ENCODE measurements at places on chromosomes 3 and 15. TPM values are rescaled to one million over a fixed set of nuclear protein-coding genes. Genes with fewer than 3 reads are reported as not detected.

GRCh38 chr3:16084887-16085286 lies 89.6 kb upstream of the GALNT15 start:
- no peak overlapping the region for H3K27ac ChIP-seq
- DNase-seq, result no peak
- no peaks in the 10 kb centered on the region for H3K27me3 ChIP-seq
- H3K4me3 ChIP-seq, result no peak overlapping the region

The MNS1 gene
- total RNA-seq, result 0.55 TPM

GRCh38 chr3:111819927-111820326 lies 39.1 kb upstream of the PHLDB2 start:
- no peak overlapping the region for H3K4me3 ChIP-seq
- no peaks in the 10 kb centered on the region for H3K27me3 ChIP-seq

- H3K4me3 ChIP-seq, result no peak overlapping the region
- no peak for DNase-seq
- no peak overlapping the region for H3K27ac ChIP-seq
- H3K4me1 ChIP-seq, result no peaks in the 10 kb centered on the region
- no peaks in the 10 kb centered on the region for H3K36me3 ChIP-seq
Measured at GRCh38 chr3:127858937-127859336, 36.6 kb upstream of the MGLL start.

The ITGA11 gene
- total RNA-seq, result 0.95 TPM

The CAMKV gene
- not detected for total RNA-seq

- H3K27ac ChIP-seq, result no peak overlapping the region
- no peak overlapping the region for H3K4me3 ChIP-seq
- H3K4me1 ChIP-seq, result peaks cover 15% of the 10 kb centered on the region
- no peaks in the 10 kb centered on the region for H3K27me3 ChIP-seq
- no peaks in the 10 kb centered on the region for H3K36me3 ChIP-seq
- no peak for DNase-seq
Measured at GRCh38 chr3:65593780-65594752, 444.7 kb downstream of the MAGI1 start.

DNA sequence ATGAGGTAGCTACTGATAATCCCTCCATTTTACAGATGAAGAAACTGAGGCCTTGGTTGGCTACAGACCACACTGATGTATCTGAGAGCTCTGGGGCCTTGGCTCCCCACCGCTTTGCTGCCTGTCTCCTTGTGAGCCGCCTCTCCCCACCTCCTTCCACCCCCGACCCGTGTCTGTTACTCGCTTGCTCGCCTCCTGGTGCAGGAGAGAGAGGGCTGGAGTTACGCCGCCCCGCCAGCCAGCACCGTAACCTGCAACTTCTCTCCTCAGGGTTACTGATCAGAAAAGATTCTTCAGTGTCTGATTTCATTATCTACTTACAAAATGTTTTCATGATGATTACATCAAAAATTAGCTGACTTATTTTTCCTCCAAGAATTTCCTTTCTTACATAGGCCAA lies 34.1 kb downstream of the TM2D3 start:
- no peak overlapping the region for H3K4me3 ChIP-seq
- H3K36me3 ChIP-seq, result no peaks in the 10 kb centered on the region
- no peak overlapping the region for H3K27ac ChIP-seq
- DNase-seq, result no peak

The SCN11A gene
- total RNA-seq, result 3.0 TPM

DNA sequence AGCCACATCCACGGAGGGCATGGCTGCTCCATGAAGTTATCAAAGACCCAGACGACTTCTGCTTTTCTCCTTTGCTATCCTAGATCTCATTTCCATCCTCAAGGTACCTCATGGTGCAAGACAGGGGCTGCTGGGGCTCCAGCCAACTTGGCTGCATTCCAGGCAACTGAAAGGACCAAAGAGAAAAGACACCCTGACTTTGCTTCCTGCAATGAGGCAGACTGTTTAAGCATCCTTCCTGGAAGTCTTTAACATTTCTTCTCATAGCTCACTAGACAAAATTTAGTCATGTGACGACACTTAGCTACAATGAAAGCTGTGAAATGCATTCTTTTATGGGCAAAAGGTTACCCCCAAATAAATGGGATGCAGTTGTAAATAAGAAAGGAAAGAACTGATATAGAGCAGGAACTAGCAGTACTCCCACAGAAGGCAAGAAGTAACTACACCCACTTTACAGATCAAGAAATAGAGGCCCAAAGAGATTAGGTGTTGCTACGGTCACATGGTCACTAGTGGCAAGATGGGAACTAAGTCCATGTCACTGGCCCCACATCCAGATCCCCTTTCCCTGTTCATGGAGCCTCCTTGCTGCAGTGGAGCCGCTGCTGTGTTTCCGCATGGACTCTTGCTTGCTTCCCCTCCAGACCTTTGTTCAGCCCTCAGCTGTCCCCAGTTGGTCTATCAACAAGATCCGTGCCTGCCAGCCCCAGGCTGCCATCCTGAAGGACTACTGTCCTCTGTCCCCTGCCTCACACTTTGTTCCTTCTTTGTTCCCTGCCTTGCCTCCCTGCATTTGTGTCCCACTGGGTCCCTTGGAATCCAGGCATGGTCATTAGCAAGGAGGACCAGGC lies 107.0 kb downstream of the XXYLT1 start:
- H3K4me3 ChIP-seq, result no peak overlapping the region
- DNase-seq, result no peak
- no peak overlapping the region for H3K27ac ChIP-seq
- H3K27me3 ChIP-seq, result no peaks in the 10 kb centered on the region
- H3K4me1 ChIP-seq, result no peaks in the 10 kb centered on the region
- H3K36me3 ChIP-seq, result no peaks in the 10 kb centered on the region

GRCh38 chr3:180680097-180680430 lies 775 bp upstream of the CCDC39 start:
- H3K27ac ChIP-seq, result no peak overlapping the region
- H3K27me3 ChIP-seq, result no peaks in the 10 kb centered on the region
- no peak for DNase-seq
- H3K36me3 ChIP-seq, result no peaks in the 10 kb centered on the region
- peak overlapping the region; percentile 40 for H3K4me3 ChIP-seq
- peaks cover 8% of the 10 kb centered on the region for H3K4me1 ChIP-seq

GRCh38 chr3:104933972-104934371 lies 432.7 kb upstream of the ALCAM start:
- no peak for DNase-seq
- no peaks in the 10 kb centered on the region for H3K27me3 ChIP-seq
- H3K4me1 ChIP-seq, result no peaks in the 10 kb centered on the region
- no peak overlapping the region for H3K27ac ChIP-seq

The CALML4 gene
- 10.9 TPM for total RNA-seq

GRCh38 chr3:157981819-157982218 lies 124.4 kb downstream of the SHOX2 start:
- H3K27me3 ChIP-seq, result no peaks in the 10 kb centered on the region
- no peaks in the 10 kb centered on the region for H3K4me1 ChIP-seq
- DNase-seq, result no peak
- no peak overlapping the region for H3K27ac ChIP-seq

- H3K4me1 ChIP-seq, result peaks cover 76% of the 10 kb centered on the region
- DNase-seq, result no peak
- H3K27me3 ChIP-seq, result no peaks in the 10 kb centered on the region
- H3K4me3 ChIP-seq, result no peak overlapping the region
- H3K27ac ChIP-seq, result peak overlapping the region; percentile 18
Measured at GRCh38 chr3:56923526-56924224, 121.9 kb upstream of the ARHGEF3 start.

- H3K36me3 ChIP-seq, result no peaks in the 10 kb centered on the region
- peaks cover 11% of the 10 kb centered on the region for H3K4me1 ChIP-seq
- no peak overlapping the region for H3K27ac ChIP-seq
- no peak overlapping the region for H3K4me3 ChIP-seq
- no peak for DNase-seq
Measured at GRCh38 chr15:99502182-99502581, 63.6 kb upstream of the MEF2A start.

DNA sequence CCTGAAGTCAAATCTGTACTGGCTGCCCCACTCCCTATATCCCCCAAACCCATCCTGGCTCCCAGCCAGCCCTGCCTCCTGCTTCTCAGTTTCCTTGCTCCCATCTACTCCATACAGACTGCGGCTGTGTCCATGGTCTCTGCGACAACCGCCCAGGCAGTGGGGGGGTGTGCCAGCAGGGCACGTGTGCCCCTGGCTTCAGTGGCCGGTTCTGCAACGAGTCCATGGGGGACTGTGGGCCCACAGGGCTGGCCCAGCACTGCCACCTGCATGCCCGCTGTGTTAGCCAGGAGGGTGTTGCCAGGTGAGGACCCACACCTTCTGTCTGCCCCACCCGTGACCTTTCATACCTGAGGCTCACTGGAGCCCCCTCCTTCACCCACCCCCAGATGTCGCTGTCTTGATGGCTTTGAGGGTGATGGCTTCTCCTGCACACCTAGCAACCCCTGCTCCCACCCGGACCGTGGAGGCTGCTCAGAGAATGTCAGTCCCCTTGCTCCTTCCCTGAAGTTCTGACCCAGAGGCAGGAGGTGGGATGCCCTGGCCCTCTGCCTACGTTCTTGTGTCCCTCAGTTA lies 14.7 kb downstream of the STAB1 start:
- no peaks in the 10 kb centered on the region for H3K27me3 ChIP-seq
- no peaks in the 10 kb centered on the region for H3K36me3 ChIP-seq

- H3K27me3 ChIP-seq, result peaks cover 8% of the 10 kb centered on the region
- H3K4me1 ChIP-seq, result peaks cover 7% of the 10 kb centered on the region
- no peaks in the 10 kb centered on the region for H3K36me3 ChIP-seq
- no peak for DNase-seq
- H3K27ac ChIP-seq, result no peak overlapping the region
- no peak overlapping the region for H3K4me3 ChIP-seq
Measured at GRCh38 chr3:126546549-126547239, 12.0 kb downstream of the C3orf22 start.

- peaks cover 7% of the 10 kb centered on the region for H3K27me3 ChIP-seq
- no peaks in the 10 kb centered on the region for H3K36me3 ChIP-seq
- H3K4me3 ChIP-seq, result peak overlapping the region; percentile 6
- peaks cover 70% of the 10 kb centered on the region for H3K4me1 ChIP-seq
Measured at GRCh38 chr3:50156549-50157493, 1.7 kb downstream of the SEMA3F start.

GRCh38 chr15:94164971-94165370 lies 66.4 kb upstream of the MCTP2 start:
- no peak overlapping the region for H3K27ac ChIP-seq
- no peak overlapping the region for H3K4me3 ChIP-seq
- H3K4me1 ChIP-seq, result no peaks in the 10 kb centered on the region
- H3K36me3 ChIP-seq, result no peaks in the 10 kb centered on the region

The RPL4 gene
- total RNA-seq, result 2,778 TPM

DNA sequence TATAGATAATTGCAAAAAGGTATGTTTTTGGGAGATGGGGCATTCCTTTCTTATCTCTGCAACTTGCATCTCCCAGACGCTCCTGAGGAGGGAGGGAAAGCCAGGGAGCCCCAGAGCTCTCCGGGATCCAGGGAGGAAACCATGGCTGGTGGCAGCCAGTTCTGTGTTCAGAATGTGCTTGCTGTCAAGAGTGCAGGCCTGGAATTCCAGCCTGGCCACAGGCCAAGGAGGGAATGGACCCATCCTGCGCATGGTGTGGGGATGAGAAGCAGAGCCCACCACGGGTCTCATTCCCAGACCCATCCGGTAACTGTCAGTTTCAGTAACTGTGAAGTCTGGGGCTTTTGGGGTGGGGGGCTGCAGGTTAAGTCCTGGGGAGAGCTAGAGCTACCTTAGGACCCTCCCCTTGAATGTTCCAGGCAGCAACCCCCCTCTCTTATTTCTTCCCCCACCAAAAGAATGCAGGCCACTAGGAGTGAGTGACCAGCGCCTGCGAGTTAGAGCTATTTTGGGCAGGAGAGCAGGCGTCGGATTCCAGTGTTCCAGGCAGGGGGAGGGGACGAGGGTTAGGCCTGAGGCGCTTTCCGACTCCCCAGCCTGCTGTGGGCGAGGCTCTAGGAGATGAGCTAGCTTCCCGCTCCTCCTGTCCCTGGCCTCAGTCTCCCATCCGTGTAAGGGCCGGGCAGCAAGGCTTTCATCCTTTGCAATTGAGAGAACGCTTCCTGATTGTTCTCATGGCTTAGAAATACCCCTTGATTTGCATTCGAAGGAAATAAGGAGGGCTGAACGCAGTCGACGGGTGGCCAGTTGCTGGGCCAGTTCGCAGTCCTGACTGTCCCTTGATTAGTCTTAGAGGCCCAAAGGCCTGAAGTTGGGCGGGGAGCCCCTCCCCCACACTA lies 781 bp upstream of the DAG1 start:
- no peaks in the 10 kb centered on the region for H3K36me3 ChIP-seq
- peak overlapping the region; percentile 98 for H3K27ac ChIP-seq
- peaks cover 44% of the 10 kb centered on the region for H3K4me1 ChIP-seq
- no peaks in the 10 kb centered on the region for H3K27me3 ChIP-seq
- peak; percentile 93 for DNase-seq

DNA sequence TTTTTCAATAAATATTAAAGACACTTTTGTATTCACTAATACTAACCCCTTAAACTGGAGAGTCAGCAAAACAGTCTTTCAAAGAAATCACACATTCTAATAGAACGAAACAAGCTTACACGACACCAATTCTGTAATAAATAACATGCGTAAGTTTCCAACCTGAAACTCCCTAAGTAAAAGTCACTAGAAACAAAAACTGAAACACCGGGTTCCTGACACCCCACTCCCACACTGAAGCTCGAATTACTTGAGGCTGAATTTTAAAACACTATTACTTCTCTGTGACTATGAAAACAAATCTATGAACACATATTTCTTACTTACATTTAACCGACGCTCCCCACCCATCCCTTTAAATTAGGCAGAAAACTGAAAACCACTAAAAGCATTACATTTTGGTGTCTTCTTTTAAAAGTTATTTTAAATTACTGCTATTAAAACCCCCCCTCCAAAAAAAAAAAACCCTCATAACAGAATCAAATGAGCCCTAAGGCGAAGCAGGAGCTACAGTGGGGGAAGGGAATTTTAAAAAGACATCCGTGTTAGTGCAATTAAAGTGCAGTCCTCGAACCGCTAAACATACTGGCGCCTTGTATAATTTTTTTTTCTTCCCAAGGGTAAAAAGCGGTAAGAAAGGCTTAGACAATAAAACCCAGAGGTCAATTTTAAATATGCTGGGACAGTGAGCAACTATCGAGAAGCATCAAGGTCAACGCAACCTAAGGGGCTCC lies 878 bp downstream of the SPPL2A start:
- H3K36me3 ChIP-seq, result no peaks in the 10 kb centered on the region
- no peak for DNase-seq
- H3K4me1 ChIP-seq, result peaks cover 19% of the 10 kb centered on the region
- H3K27me3 ChIP-seq, result no peaks in the 10 kb centered on the region
- peak overlapping the region; percentile 88 for H3K4me3 ChIP-seq

The HEMK1 gene
- total RNA-seq, result 5.0 TPM

DNA sequence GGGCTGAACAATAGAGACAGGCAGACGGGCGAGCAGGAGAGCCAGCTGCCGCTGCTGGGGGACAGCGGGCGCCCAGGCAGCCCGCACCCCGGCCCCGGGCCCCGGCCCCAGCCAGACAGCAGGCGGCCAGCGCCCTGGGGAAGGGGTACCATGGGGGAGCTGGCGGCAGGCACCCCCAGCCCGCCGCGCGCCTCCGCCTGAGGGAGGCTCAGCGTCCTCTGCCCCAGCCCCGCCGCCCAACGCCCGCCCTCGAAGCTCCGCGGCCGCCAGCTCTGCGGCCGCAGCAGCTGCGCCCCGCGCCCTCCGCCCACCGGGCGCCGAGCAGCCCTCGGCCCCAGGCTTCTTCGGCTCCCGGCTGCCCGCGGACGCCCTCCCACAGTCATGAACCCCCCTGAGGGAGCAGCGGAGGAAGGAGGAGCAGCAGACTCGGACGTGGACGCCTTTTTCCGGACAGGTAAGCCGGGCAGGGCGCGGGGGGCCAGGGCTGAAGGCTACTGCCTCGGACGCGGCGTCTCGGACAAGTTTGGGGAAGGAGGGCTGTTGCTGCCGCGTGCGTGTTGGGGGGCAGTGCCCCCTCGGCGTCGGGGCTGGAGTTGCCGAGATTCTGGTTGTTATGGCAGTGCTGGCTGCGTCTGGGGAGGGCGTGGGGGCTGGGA lies 41.6 kb upstream of the ROPN1 start:
- H3K27ac ChIP-seq, result peak within 1 kb of the TSS; percentile 89
- DNase-seq, result peak; percentile 62
- no peaks in the 10 kb centered on the region for H3K36me3 ChIP-seq
- H3K4me1 ChIP-seq, result peaks cover 22% of the 10 kb centered on the region

Measured in sigmoid colon (tissue), 7 donors.